ENCODE measurements at places on chromosomes 7 and 10.

DNA sequence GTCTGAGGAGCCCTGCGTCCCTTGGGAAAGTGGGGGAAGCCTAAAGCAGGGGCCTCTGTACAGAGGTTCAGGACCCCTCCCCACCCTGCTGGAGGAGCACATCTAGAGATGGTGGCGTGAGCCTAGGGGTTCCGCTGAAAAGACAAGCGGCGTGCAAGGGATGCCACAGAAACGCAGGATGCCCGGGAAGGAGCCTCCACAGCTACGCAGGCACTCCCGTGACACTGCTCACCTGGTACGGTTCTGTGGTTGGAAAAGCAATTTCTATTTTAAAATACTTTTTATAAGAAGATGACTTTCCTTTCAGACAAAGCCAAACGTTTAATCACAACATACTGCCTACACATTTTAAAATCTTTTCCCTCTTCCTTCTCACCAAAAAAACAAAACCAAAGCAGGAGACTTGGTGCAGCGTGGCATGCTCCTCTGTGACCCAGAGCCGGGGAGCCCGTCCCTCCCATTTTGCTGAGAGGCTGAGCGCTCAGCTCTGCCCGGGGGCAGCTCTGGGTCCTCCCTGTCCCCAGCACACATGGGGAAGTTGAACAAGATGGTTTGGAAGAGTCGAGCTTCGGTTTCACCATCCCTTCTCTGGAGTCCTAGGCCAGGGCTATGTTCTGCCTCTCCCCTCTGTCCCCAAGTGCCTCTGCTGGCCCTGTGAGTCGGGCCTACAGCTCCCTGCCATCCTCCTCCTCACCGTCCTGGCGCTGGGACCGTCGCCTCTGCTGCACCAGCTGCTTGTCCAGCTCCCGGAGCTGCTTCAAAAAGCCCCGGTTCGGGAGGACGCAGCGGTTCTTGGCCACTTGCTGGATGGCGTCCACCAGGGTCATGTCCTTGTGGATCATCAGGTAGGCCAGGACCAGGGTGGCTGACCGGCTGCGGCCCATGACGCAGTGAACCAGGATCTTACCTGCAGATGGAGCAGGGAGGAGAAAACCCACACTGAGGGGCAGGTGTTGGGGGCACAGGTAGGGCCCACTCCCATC lies 74.0 kb upstream of the SAMD8 start:
- no peak for DNase-seq

DNA sequence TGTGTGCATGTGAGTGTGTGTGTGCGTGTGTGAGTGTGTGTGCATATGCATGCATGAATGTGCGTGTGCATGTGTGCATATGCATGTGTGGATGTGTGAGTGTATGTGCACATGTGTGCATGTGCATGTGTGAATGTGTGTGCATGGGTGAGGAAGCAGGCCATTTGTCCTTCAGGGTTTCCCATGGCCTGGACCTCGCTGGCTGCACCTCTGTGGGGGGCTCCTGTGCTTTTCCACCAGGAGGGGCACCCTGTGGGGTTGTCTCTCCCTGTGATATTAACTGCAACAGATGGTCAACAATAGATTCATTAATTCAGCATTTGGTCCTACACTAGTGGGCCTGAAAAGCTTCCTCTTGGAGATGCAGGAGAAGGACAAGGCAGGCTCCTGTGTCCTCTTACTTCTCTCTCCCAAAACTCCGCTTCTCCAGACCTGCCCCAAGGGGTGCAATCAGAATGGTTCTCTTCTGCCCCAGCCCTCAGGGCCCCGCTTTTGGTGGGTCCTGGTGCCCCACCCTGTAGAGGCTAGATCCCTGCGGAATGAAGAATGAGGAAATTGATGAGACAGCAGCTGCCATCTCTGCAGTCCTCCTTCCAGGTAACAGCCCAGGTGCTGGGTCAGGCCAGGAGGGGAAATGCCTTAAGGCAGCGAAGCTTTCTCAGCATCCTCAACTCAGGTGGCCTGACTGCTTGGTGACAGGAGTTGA lies 41.5 kb upstream of the NUB1 start:
- no peak for DNase-seq

DNA sequence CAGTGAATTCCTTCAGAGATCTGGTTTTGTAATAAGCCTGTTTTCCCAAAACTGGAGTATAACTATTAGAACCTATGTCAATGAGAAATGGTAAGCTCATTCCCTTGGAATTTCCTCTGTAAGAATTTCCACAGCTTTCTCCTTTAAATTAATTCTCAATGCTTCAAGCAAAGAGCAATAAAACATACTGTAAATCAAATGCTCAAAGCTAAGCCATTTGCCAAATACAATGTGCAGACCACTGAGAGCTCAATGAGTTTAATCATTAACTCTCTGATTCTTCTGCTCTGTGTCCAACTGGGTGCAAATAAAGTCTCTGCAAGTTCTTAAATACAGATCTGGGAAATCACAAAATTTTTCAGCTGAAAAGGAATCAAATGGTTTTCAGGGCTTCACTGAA lies 227.6 kb upstream of the IMMP2L start:
- DNase-seq: no peak

GRCh38 chr7:155187061-155187785 lies 110.5 kb upstream of the INSIG1 start:
- no peak for DNase-seq

DNA sequence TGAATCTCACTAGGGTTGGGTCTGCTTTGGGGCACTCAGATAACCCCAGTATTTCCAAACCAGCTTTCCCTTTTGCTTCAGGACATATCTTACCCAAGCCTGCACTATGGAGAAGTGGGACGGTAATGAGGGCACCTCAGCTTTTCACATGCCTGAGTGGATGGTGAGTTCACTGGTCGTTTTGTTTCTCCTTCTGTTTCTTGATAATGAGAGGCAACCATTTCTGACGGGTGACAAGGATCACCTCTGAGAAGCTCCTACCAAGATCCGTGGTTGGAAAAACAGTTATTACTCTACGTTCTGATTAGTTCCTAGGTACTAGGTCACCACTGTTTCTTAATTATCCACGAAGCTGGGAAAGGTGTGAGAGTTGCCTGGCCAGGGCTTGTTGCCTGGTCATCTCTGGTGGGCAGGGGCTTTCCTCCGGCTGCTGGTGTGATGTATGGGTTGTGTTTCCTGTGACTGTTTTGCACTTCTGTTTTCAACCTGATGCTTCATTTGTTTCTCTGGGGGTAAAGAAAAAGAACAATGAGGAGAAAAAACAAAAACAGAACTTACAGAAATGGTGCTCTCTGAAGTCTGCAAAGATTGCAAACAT lies 65.7 kb upstream of the STRIP2 start:
- peak; percentile 4 for DNase-seq

GRCh38 chr10:35843524-35844181 lies 201.6 kb upstream of the FZD8 start:
- DNase-seq: no peak

DNA sequence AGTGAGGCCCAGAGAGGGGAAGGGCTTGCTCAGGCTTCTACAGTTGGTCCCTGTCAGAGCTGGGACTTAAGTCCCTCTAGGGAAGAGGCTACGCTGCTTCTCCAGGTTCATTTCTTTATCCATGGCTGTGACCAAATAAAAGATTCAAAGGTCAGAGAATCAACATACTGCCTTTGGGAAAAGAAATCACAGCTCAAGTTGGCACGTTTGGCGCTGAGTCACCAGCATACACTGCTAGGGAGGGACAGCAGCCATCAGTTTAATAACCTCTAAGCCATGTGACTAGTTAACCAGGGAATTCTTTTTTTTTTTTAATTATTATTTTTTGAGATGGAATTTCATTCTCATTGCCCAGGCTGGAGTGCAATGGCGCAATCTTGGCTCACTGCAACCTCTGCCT lies 28.4 kb upstream of the CRHR2 start:
- no peak for DNase-seq

DNA sequence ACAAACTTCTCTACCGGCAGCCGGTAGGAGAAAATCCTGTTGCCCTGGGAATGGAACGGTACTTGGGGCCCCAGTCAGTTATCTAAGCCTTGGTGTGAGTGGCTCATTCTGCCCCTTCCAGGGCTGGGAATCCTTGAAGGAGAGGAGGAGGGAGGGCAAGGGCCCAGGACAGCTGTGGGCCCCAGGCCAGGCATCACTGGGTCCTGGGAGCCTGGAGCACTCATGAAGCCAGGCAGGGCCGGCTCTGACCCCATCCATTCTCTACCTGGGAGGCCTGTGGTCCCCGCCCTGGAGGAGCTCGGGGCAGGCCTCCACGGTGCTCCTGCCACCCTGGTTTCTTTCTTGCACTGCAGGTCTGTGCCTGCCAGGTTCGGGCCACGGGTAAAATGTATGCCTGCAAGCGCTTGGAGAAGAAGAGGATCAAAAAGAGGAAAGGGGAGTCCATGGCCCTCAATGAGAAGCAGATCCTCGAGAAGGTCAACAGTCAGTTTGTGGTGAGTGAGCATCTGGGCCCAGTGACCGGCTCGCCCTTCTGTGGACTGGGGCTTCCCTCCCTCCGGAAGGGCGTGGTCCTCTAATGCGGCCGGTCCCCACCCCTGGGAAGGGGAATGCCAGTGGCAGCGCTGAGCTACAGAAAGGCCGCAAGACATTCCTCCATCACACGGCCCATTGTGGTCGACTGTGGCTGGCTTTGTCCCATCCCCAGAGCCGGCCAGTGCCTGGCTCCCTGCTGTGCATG lies 111.3 kb downstream of the RGS10 start:
- no peak for DNase-seq
